ENCODE measurements at places on chromosomes 2 and 18.

DNA sequence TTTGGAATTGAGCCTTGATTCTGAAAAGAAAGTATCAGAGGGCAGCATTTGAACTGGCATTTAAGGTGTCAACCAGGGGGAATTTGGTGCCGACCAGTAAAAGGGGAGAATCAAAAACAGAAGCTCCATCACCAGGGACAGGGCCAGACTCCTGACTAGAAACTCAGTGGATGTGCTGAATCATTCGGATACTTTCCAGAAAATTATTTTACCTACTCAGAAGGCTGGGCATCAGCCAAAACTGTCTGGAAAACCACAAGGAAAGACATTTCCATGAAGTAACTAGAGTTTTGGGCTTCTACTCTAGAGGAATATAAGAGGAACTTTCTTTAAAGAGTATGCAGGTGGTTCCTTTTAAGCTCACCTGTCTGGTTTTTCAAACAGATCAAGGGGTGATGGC is 756.6 kb downstream of the RNF144A start:
- DNase-seq: no peak

GRCh38 chr2:10064932-10065772 is 15.1 kb downstream of the CYS1 start:
- DNase-seq: no peak

DNA sequence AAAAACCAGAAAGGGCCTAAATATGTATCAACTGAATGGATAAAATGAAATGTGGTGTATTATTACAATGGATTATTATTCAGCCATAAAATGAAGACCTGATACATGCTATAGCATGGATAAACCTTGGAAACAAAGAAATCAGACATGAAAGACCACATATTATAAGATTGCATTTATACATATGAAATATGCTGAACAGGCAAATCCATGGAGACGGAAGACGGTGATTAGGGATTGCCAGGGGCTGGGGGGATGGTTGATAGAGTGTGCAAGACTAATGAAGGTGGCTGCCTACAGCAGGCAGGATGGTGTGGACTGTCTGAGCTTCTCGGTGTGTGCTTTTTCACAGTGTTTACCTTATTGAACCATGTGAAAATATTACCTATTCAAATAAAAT is 11.4 kb upstream of the AFG3L2 start:
- no peak for DNase-seq

DNA sequence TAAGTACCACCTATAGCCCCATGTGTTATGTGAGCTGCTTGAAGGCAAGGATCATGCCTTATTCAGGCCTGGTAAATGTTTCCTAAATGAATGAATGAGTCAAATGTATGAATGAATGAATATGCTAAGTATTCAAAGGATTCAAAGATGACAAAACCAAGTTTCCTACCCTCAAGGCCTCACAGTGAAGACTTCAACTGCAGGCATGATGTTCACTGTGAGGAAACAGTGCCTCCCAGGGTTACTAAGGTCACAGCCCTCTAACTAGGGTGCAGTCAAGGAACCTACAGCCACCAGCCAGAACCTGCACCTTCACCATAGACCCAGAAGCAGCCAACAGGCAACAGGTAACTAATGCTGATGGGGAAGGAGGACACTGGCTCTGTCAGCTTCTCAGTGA is 69.3 kb downstream of the SUMO1 start:
- DNase-seq: no peak

GRCh38 chr2:58638256-58638805 is 397.2 kb upstream of the FANCL start:
- no peak for DNase-seq

- DNase-seq: no peak
Observed at GRCh38 chr2:85133751-85134254, 611 bp downstream of the TCF7L1 start.

DNA sequence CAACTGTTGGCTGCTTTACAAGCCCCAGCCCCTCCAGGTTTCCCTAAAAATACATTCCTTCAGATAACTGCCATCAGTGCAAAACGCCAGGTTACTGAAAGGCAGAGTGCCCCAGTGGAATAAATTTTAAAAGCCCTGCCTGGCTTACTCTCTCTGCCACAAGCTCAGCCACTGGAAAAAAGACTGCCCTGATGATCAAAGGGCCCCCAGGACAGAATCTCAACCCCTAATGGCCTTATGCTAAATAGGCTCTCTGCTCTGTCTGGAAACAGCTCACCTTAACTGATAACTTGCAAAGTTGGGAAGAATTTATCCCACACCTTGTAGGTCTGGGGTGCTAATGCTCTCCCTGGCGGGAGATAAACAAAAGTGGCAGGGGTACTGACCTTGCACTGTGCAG is 33.9 kb downstream of the CFAP53 start:
- no peak for DNase-seq

- DNase-seq: no peak
Observed at GRCh38 chr2:53575721-53576124, 191.9 kb upstream of the CHAC2 start.

GRCh38 chr2:134718023-134718816 is 580 bp downstream of the TMEM163 start:
- no peak for DNase-seq

DNA sequence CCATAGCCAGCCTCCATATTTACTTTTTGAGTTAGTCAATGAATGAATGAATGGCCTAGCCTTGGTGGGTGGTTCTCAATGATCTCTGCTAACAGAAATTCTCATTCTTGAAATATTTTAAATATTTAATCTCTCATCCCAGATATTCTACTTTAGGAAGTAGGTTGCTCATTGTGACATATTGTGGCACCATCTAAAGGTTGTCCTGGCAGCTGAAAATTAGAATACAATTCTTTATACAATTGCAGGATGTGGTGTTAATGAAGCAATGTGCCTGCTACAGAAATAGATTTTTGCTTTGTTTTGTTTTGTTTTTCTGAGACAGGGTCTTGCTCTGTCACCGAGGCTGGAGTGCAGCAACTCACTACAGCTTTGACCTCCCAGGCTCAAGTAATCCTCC is 35.8 kb downstream of the SCG2 start:
- no peak for DNase-seq

DNA sequence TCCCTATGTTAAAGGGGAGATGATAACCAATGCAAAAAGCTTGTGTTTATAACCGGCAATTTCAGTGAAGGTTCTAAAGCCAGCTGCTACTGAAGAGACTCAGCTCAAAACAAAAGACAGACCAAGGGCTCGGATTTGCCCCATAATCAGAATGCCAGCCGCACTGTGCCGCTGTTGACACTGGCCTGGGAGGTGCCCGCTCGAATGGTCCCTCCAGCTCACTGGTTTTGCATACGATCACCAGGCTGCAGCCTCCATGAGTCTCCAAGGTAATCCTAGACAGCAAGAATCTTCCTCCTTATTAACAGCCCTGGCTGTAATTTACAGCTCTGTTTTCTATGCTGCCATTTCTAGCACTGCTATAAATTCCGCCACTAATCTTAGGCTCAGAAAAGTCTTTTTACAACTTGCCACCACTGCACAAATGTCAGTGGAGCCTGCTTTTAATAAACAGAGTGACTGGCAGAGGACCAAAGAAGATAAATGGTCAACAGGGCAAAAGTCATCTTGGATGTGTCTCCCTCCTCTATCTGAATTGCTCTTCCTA is 155.7 kb upstream of the SH3BP4 start:
- no peak for DNase-seq

DNA sequence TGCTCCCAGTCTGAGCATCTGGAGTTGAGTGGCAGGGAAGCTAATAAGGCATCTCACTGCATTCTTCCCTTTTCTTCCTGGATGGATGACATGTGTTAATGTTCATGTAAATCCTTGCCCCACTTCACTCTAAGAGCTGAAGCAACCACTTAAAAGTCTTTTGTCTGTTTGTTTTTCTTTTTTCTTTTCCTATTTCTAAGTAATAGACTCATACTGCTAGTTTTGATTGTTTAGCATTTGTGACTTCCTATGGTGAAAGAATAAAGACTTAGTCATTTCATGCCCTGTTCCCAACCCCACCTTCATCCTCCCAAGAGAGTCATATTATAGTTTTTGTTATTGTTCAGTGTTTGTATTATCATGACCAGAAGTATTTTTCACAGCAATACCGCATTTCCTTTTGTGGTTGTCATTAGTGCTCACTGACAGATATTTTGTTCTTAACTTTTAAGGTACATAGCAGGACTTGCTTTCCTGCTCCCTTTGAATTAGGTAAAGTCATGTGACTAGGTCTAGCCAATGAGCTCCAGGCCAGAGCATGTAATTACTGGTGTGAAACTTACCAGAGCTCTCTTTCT is 18.1 kb upstream of the SPP2 start:
- no peak for DNase-seq

GRCh38 chr18:79723036-79723435 is 43.4 kb downstream of the CTDP1 start:
- DNase-seq: no peak

DNA sequence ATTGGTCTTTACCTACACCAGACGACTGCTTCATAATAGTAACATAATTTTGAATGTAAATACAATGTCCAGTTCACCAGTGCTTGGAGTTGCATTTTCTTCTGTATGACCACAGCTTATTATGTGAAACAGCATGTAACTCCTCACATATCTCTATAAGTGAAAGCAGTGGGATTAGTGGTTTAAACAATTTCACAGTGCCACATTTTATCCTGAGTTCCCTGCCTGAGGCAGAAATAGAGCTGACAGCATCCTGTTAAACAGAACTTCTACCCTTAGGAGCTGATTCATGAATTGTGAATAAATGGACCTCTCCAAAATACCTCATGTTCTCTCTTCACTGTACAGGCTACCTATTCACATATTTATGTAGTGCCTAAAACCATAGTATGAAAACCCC is 542.3 kb upstream of the VWC2L start:
- no peak for DNase-seq

- DNase-seq: no peak
Observed at GRCh38 chr18:46675112-46675511, 18.1 kb upstream of the LOXHD1 start.

- peak; percentile 33 for DNase-seq
Observed at GRCh38 chr2:37802899-37803379, 122.1 kb upstream of the RMDN2 start.

DNA sequence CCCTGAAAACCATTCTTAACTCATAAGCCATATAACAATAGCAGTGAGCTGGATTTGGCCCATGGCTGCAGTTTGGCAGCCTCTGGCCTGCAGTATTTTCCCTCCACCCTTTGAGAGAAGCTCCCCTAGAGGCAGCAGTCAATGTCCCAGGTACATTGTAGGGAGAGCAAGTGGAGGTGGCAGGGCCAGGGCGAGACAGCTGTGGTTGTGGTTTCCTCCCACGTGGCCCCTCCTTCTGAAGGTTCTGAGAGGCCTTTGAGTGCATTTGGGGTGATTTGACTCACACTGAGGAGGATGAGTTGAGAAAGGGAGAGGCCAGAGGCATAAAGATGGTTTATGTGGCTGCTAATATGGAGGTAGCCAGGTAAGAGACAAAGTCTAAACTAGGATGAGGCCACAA is 45.5 kb upstream of the LDAH start:
- no peak for DNase-seq
